ENCODE measurements at places on chromosomes 4 and X.
A peak's percentile ranks its signal among the peaks of the same experiment; 100 is the strongest.

- no peak for DNase-seq
Observed at GRCh38 chr4:40333921-40334352, 1.2 kb upstream of the CHRNA9 start.

- no peak for DNase-seq
Observed at GRCh38 chr4:148926276-148927260, 484.4 kb upstream of the NR3C2 start.

DNA sequence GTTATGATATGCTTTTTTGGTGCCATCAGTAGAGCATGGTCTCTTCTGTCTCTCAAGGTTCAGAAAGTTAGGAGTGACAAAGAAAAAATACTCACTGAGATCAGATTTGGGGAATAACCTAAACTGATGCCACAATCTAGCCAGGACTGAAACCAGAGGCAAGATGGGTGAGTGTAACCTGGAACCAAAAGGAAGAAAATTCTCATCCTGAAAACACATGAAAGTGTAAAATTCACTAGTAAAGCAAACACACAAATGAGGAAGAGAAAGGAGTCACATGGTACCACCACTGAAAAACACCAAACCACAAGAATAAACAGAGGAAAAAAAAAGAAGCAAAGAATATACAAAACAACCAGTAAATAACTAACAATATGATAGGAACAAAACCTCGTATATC is 96.4 kb downstream of the ANXA10 start:
- DNase-seq = no peak

DNA sequence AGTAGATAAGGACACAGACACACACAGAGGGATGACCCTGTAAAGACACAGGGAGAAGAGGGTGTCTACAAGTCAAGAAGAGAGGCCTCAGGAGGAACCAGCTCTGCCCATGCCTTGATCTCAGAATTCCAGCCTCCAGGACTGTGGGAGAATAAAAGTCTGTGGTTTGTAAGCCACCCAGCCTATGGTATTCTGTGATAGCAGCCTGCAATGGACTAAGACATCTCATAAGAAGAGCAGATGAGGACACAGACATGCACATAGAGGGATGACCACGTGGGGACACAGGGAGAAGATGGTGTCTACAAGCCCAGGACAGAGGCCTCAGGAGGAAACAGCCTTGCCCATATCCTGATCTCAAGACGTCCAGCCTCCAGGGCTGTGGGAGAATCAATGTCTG is 9.4 kb downstream of the XG start:
- no peak for DNase-seq

GRCh38 chrX:155983326-155983725 is 14.2 kb upstream of the IL9R start:
- no peak for DNase-seq

DNA sequence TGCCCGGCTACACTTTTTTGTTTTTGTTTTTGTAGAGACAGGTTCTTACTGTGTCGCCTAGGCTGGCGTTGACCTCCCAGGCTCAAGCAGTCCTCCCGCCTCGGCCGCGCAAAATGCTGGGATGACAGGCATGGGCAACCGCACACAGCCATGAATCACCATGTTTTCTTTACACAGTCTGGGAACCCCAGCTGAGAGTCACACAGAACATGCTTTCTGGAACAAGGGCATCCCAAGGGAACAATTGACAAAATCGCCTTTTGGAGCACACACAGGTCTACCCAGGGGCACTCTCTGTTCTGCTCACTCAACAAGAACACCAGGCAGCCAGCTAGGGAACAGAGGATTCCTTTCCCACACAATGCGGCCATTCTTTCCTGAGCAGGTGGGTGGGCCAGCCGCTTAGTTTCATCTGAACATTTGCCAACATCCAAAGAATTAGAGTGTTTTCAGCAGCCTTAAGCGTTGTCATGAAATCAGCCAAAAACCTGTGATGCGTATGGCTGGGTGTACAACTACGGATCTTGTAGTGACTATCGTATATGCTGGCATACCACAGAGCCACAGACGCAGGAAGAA is 15.7 kb downstream of the PRKX start:
- DNase-seq = peak; percentile 45

DNA sequence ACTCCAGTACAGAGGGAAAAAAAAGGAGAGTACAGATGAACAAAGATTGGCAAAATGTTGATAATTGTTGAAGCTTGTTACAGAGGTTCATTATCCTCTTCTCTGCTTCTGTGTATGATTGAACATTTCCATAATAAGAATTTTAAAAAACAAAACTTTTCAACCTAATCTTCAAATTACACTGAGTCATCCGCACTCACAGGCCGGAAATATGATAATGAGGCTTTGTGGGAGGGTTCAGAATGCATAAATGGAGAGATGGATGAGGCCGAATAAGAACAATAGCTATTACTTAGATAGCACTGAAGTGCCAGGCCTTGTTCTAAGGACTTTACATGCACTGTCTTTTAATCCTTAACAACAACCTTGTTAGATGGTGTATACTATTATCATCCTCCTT is 4.6 kb upstream of the ERCC6L start:
- no peak for DNase-seq

Data from eye (tissue), 1 donor.